ENCODE measurements at places on chromosomes 7 and 10.

GRCh38 chr10:80945264-80945880 is 407.7 kb downstream of the SH2D4B start:
- DNase-seq, result peak; percentile 68

DNA sequence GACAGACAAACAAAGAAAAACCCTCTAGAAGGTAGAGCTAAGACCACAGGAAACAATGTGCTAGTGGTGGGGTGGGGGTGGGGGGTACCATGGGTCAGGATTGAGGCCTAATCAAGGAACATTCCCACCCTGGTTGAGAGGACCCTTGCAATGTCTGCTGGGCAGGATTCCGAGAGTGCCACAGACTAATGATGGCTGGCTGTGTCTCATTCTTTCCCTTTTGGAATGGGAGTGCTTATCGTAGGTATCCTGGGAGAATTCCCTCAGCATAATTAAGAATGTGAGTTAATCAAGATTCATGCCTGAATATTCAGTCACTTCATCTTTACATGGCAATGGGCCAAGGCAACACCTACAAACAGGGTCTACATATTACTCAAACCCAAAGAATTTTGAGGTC is 14.7 kb upstream of the MTPN start:
- DNase-seq, result no peak

- no peak for DNase-seq
Observed at GRCh38 chr7:86942995-86943394, 116.5 kb downstream of the ELAPOR2 start.

GRCh38 chr10:88598055-88598454 is 11.5 kb downstream of the LIPJ start:
- no peak for DNase-seq

DNA sequence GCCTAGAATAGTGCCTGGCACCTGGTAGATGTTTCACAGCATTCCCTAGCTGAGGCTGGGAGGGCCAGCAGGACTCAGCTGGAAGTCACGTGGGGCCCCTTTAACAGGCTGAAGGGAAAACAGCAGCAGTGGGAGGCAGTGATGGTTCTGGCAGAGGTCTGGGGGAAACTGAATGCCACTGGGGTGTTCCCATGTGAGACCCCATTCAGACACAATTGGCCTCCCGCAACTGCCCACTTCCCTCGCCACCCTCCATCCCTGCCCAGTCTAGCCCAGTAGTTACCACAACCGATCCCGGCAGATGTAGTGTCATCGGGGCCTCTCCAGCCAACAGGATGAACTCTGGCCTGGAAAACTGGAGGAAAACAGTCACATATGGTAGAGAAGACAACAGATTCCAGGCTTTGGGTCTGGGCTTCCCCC is 38.3 kb downstream of the FRMPD2 start:
- no peak for DNase-seq

GRCh38 chr10:29994811-29995210 is 64.6 kb downstream of the JCAD start:
- no peak for DNase-seq

- no peak for DNase-seq
Observed at GRCh38 chr10:119367841-119368549, 160.6 kb downstream of the GRK5 start.

GRCh38 chr7:119392-120163 is 72.8 kb upstream of the FAM20C start:
- DNase-seq, result no peak

- no peak for DNase-seq
Observed at GRCh38 chr7:24926623-24927524, 53.1 kb downstream of the OSBPL3 start.

DNA sequence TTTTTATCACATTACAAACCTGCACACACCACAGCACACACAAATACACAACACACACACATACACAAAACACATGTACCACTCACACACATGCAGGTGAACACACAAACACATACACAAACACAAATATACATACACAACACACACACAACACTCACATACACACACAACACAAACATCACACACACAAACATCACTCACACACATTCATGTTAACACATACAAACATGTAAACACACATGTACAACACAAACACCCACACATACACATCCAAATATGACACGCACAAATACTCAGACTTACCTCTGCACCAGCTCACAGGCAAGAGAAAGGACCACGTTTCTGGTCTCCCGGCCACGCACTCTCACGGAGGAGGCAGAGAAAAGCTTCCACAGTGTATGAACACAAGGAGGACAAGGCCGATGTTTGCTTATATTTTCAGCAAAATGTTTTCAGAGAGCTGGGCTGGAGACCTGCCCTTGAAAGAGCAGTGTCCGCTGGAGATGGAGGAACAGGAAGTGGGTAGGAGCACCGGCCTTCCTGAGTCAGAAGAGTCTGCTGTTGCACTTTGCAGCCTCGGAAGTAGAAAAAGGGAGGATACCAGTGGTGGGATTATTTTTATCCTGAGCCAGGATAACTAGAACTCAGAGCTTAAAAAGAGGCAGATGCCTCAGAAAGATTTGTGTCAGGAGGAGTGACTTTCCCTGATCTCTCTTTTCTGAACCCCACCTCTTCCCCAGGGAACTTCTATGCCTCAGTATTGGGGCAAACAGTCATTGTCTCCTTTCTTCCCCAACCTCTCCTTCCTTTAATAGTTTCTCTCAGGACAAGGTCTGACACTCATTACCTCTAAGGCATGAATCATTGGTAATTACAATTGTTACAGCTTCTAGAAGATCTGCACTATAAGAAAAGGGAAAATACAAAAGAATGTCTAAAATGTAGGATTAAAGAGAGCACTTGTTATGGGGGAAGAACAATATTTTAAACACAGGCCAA is at the start of gene GIMAP6:
GIMAP6 (minus strand) TSS at position 520 of the 999 bp plus-strand sequence. CDS start 2,243 bp downstream, outside the sequence.
- DNase-seq, result no peak

GRCh38 chr10:114526126-114526503 is 121.8 kb upstream of the AFAP1L2 start:
- DNase-seq, result no peak

DNA sequence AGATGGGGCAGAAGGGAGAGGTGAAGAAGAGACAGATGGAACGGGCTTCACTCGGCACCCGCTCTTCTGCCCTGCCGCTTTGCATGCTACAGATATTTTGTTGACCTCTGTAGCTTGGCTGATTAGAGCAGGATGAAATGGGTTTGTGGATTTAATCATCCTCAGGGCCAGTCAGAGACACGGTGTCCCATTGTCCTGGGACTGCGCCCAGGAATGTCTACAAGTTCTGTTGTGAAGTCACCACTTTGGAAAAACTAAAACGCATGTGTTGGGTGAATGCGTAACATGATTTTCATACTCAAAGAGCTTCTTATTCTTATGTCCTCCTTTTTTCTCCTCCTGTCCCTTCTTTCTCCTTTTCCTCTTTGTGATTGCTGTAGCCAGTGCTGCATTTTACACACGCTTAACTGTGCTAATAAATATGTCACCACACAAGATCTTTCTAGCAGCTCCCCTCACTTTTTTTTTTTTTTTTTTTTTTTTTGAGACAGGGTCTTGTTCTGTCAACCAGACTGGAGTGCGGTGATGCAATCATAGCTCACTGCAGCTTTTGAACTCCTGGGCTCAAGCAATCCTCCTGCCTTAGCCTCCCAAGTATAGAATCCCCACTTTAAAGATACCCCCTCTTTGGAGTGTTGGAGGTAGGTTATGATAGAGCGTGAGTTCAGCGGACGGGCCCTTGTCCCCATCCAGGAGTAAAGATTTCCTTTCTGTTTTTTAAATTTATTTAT is 3.4 kb downstream of the CPA4 start:
- no peak for DNase-seq

GRCh38 chr10:100883312-100883821 is 29.4 kb upstream of the SLF2 start:
- DNase-seq, result no peak

DNA sequence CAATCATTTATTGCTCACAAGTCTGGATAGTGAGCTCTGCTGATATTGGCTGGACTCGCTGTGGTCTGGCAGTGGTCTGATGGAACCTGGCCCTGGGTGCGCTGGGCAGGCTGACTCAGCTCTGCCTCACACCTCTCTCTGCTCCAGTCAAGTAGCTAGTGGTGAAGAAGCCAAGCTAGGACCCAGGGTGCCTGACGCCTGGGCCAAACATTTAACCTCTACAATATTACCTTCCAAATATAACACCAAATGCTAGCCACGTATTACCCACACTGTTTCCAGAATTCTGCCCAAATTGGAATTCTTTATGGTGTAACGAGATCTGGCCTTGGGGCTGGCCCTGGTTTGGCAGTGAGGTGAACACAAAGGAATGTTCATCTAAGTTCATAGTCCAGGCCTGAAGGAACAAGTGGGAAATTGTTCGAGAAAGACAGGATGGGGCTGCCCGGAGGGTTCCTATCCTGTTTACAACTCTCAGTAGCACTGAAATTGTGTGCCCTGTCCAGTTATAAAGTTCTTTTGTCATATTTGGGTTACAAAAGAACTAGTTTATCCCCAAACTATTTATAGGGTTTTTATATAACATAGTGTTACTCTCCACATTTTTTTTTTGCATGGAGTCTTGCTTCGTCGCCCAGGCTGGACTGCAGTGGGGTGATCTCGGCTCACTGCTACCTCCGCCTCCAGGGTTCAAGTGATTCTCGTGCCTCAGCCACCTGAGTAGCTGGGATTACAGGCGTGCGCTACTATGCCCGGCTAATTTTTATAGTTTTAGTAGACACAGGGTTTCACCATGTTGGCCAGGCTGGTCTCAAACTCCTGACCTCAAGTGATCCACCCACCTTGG is 16.3 kb downstream of the OR2AE1 start:
- DNase-seq, result no peak

DNA sequence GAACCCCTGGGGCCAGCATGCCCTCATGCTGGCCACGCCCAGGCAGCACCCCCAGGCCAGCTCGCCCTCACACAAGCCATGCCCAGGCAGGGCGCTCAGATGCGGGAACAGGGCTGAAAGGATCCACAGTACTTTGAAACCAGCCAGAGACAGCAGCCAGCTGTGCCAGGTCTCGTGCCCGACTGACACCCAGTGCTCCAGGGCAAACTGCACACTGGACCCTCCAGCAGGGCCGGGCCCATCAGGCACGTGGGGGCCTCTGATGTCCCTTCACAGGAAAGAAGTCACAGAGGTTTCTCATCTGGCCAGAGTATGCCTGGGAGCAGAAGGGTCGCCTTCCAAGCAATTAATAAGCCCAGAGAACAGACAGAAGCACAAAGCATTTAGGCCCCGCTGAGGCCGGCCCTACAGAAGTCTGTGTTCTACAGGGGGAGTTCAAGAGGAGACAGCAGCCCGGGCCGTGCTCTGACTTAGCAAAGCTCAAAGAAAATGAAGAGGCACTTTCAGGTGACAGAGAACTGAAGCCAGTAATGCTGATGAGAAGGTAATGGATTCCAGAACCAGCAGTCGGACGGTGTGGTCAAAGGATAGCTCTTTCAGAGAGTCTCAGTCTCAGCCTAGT is 21.4 kb downstream of the MAD1L1 start:
- DNase-seq, result no peak

DNA sequence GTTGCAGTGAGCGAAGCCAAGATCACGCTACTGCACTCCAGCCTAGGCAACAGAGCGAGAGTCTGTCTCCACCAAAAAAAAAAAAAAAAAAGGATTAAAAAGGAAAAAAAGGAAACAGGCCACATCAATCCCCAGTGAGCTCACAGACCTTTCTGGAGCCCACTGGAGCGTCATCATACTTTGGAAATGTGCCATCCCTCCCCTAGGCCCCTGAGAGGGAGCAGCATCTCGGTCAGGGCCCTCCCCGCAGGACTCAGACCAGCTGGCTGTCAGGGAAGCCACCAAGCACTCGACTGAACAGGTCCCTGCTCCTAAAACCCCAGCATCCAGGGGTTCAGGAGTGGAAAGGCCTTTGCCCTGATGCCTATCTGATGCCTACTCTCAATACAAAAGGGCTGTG is 97.9 kb upstream of the SH2B2 start:
- no peak for DNase-seq

DNA sequence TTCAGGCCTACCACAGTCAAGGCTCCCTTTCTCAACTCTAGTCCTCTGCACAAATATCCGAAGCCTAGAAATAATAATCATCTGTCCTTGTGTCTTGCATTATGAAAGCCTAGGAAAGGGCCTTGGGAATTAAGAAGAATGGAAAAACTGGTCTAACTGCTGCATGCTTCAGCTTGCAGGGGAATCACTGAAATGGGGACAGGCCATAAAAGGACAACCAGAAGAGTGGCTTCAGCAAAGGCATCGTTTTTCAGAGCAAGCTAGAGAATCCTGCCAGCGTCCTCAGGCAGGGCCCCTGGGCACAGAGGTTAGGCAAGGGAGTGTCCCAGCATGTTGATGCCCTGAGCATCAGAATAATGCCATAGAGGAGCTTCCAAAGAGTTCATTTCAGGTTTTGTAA is 13.2 kb downstream of the ERVW-1 start:
- no peak for DNase-seq

DNA sequence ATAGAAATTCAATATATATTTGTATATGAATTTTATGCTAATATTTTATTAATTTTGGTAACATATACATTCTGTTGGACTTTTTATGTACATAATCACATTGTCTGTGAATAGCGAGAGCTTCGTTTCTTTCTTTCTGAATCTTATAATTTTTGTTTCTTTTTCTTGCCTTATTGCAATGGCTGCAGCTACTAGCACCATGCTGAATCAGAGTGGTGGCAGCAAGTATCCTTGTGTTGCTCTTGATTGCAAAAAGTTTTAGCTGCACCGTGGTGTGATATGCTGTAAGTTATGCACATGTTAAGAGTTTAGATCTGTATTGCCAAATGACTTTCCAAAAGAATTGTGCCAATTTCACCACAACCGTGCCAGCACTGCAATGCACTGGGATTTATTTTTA is 32.6 kb downstream of the ELFN1 start:
- DNase-seq, result no peak

GRCh38 chr10:13868528-13869294 is 281.9 kb downstream of the PRPF18 start:
- DNase-seq, result no peak

DNA sequence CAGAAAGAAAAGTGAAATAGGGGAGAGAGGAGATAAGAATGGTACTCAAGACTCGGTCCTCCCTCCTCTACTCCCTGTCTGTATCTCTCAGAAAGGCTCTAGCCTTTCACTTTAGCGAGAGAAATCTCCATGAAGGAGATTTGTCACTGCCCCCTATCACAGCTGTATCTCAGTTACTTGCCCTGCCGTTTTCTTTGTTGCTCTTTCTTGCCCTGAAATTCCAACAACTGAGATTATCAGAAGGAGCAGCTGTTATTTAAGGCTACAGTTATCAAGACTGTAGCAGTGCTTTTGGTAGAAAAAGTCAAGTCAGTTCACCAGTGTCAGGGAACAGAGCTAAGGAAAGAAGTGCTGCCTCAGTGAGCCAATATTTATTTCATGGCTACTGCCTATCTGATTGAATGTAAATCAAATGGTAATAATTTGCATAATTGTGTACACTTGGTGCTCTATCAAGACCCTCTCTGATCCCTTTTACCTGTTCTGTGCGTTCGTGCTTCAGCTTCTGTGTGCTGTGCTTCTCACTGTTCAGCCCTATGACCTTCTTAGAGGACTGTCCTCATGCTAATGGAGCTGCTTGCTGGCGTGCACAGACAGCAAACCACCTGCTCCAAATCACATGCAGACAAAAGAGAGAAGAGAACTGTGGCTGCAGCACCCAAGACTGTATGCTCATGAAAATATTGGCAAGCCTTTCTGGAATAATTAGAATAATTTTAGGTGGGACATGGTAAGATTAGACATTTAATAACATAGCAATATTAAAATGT is 180.2 kb upstream of the FAM3C start:
- DNase-seq, result no peak

Measured in DMS53 (cell line).